ENCODE measurements at places on chromosomes 4 and X.

DNA sequence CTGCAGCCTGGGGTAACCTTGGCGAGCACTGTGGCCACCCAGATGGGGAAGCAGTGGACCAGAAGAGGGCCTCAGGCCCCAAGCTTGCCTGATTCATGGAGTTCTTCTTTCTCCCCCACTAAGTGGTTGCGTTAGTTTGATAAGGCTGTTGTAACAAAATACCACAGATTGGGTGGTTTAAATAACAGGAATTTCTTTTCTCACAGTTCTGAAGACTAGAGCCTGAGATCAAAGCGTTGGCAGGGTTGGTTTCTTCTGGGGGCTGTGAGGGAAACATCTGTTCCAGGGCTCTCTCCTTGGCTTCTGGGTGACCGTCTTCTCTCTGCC lies 105.7 kb upstream of the GATB start:
- no peak for DNase-seq

GRCh38 chr4:186957952-186958555 lies 234.4 kb upstream of the FAT1 start:
- DNase-seq, result no peak

DNA sequence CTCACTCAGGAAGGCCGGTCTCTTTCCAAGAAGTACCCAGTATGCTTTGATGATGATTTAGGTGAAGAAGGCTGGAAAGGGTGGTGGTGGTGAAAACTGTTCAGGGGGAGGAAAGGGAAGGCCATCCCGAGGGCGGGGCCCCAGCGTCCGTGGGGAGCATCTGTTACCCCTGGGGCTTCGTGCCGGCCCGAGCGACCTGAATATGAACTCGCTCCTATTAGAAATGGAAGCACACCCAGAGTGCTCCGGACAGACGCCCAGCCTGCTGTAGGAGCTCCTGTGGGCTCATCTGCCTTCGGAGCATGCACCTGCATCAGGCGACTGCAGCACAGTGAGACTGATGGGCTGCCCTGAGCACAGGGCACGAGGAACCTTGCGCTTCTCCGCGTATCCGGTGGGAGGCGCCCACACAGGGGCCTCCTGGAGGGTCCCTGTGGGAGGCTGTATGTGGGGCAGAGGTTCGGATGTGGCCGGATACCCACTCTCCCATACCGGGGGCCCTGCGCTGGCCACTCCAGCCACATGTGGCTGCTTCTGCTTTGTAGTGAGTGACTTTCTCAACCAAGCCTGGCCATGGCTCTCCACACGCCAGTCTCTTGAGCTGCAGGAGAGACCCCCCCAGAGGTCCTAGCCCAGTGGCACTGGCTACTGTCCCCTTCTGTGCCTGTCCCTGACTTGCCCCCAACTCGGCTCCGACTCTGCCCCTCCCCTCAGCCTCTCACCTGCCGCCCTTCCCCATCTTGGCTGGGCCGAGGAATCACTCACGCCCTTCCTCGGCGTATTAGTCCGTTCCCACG lies 36.7 kb downstream of the FGFRL1 start:
- DNase-seq, result no peak

DNA sequence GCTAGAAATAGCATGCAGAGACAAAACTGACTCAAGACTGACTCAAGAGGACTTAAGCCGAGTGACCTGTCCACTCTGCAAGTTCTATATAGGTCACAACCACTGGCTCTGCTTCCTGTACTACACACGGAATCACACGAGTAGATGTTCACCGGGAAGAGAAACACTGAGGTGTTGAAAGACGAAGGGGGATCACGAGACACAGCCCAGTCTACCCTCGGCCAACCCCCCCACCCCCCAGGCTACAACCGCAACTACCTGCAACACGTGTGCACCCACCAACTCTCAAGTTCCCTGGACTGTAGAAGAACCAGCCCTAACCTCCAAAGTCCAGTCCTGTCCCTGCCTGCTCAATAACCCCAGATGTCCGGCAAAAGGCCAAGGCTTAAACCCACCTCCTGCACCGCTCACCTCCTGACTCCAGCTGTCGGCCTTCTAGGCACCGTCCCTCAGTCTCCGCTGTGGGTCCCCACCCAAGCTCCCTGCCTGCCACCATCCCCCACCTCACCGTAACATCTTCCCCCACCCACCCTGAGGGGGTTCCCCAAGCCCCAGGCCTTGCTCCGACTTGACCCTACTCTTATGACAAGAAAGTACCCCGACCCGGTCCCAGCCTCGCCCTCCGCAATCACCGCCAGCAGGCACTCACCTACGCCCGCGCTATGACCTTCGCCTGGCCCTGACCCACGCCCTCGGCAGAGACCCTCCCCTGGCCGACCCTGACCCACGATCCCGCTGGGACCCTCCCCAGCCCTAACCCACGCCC lies 739 bp downstream of the GAK start:
- DNase-seq, result peak; percentile 3

- no peak for DNase-seq
Observed at GRCh38 chr4:155582041-155582440, 84.6 kb upstream of the GUCY1A1 start.

DNA sequence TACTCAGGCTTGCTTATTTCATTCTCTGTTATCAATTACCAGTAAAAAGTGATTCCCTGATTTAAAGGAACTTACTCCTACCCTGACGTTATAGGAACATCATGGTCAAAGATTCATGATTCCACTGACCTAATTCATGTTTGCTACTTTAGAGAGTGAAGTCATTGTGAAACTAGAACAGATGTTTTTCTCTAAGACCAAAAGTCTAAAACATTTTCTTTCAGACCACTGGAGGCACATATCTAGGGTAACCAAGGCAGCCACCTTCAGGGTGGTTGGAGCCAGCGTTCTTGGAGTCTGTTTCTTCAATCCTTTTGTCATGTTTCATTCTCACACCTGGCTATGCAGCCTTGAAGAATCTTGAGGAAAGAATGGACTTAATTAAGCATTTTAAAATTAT lies 77.8 kb downstream of the GALNTL6 start:
- no peak for DNase-seq

DNA sequence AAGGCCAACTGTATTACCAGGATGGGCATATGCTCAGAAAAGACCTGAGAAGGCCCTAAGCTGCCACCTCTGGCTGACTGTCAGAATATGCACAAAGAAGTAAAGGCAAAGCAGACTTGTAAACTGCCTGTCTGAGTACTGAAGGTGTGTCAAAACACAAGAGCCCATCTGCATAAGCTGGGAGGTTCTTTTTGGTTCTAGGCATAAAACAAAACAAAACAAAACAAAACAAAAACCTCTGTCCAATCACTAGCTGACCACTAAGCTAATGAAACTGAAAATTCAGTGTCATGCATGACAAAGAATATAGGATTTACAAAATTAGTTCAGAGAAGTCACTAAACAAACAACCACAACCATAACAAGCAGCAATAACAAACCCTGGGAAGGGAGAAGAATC lies 20.6 kb downstream of the SH3D19 start:
- DNase-seq, result no peak

DNA sequence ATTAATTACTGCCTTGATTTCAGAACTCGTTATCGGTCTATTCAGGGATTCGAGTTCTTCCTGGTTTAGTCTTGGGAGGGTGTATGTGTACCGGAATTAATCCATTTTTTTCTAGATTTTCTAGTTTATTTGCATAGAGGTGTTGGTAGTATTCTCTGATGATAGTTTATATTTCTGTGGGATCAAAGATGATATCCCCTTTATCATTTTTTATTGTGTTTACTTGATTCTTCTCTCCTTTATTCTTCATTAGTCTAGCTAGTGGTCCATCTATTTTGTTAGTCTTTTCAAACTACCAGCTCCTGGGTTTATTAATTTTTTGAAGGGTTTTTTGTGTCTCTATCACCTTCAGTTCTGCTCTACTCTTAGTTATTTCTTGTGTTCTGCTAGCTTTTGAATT lies 32.1 kb downstream of the CDX4 start:
- no peak for DNase-seq

GRCh38 chr4:39642885-39643552 lies 4.4 kb upstream of the SMIM14 start:
- no peak for DNase-seq

DNA sequence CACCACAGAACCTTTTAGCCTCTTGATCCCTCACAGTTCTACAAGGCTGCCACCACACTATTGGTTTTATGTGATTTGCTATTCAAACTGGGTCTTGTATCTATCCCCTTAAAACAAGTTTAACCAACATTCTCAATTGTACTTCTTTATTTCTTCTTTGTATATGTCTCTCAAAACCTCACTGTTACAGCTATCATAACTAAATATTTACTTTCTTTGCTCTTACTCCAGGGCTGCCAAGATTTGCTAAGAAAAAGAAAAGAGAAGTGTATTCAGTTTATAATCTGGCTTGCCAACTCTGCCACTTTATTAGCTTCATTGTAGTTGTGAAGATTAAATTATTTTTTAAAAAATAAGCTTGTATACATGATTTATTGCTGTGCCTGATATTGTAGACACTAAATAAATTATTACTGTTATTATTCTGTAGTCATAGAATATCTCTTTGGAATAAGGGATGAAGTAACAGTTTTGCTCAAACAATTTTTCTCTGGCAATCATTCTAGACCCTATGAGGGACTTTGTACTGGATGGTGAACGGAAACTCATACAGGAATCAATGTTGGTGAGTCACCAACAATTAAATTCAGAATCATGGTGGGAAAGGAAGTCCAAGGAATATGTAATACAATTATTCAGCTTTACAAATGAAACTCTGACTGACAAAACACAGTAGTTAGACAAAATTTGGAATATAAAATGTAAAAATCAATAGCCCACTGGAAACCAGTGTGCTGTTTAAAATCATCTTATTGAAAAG lies 127.1 kb upstream of the DCAF8L1 start:
- no peak for DNase-seq

- no peak for DNase-seq
Observed at GRCh38 chr4:96524311-96524875, 684.5 kb downstream of the PDHA2 start.

DNA sequence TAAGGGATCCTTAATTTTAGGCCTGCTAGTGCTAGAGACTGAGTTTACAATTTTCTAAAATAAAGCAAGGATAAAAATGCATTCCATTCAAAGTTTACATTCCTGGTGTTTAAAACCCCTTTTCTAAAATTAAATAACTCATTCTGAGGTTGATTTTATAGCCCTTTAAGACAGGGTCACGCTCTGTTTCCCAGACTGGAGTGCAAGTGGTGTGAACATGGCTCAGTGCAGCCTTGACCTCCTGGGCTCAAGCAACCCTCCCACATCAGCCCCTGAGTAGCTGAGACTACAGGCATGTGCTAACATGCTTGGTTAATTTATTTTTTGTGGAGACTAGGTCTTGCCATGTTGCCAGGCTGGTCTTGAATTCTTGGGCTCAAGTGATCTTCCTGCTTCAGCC lies 6.8 kb upstream of the CDKL2 start:
- no peak for DNase-seq

- no peak for DNase-seq
Observed at GRCh38 chr4:20015636-20016224, 236.0 kb upstream of the SLIT2 start.

GRCh38 chr4:25015012-25015411 lies 15.7 kb downstream of the LGI2 start:
- DNase-seq, result no peak

DNA sequence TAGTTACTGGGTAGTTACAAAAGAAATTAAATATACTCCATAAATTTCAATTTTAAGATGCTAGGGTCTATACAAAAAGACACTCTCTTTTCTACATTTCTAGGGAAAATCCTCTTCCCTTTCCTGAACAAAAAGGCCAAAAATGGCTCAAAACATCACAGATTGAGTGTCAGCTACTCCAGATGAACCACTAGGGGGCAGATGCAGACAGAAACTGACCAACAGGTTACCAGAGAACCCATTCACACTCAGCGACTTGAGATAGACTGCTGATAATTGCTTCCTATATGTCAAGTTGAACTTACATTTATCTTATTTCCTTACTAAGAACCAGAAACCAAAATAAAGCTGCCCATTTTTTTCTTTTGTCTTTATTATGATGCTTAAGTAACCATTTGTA lies 83.4 kb upstream of the MID1IP1 start:
- DNase-seq, result no peak

- DNase-seq, result no peak
Observed at GRCh38 chr4:159420162-159421057, 317.5 kb downstream of the RAPGEF2 start.

DNA sequence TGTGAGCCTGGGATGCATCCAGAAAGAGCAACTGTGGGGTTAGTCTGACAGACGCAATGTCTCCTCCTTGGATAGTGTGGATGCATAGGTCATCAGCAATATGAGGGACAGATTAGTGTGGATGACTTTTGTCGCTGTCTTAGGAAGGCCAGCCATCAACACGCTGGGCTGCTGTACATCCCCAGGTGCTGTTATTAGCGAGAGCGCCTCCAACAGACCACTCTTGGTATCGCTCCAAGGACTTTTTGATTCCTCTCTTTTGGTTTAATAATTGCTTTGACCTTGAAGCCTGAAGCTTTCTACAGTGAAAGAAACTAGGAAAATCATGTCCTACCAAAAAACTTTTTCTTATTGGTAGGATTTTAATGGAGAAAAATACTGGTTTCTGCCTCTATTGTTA lies 76.7 kb downstream of the TMEM131L start:
- DNase-seq, result no peak

DNA sequence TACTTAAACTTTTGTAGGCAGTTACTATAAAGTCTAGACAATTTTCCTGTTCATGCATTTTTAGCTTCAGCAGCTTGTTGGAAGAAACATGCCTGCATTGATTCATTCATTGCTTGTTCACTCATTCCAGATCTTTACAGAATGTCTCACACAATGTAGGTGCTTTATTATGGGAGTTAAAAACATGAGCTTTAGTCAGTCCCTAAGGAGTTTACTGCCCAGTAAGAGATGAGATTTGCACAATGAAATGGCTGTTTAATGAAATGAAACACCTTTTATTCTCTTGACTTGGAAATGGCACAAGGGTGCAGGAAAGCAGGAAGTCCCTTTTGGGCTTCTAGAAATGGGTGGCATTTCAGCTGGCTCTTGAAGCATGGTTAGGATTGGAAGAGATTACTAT lies 2.9 kb downstream of the NOCT start:
- no peak for DNase-seq

DNA sequence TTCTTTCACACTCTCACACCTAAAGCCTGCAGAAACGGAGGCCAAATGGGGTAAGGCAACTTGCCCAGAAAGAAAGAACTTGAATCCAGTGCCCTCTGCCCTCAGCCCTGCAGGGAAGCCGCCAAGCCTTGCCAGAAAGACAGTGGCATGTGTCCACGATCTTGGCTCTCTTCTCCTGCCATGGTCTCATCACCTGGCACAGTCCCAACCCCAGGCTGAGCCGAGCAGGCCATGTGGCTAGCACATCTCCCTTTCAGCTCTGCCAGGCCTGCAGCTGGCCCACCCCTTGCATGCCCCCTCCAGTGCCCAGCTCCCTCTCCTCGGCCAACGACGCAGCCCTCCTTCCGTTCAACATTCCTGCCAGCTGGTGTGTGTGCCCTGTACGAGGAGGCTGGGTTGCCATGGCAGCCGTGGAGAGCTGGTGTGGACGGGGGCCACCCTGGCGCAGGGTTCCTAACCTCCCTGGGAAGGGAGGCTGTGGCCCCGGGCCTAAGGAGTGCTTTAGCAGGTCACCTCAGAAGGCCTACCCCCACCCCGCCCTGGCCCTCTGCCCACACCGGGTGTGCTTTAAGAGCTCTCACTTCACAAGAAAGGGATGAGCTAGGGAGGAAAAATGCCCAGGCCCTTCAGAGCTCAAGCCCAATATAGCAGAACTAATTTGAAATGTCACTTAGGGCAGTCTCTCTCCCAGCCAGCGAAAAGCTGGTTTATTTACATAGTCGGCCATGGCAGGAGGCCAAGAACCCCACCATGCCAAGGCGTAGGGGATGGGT lies 73.0 kb upstream of the PJA1 start:
- no peak for DNase-seq

GRCh38 chr4:94871644-94872305 lies 114.0 kb downstream of the BMPR1B start:
- no peak for DNase-seq

Data from retinal pigment epithelial cell (primary cell).